Fibroblast of skin of right biceps (primary cell): ENCODE measurements at places on chromosomes 4 and X.

DNA sequence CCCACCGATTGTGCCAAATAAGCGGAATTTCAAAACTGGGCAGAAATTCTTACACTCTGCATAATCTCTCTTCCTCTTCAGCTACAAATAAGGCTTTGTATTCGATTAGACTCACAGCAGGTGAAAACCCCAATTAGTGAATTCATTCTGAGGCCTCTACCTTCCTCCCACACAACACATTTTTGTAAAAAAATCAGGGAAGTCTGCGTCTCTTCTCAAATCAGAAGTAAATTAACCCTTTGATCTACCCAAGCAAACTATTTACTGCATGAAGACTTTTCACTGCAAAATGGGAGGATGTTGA is 200.6 kb upstream of the FTHL17 start:
- no peak for DNase-seq

- no peak for DNase-seq
These were observed 144.3 kb upstream of the PAQR3 start for GRCh38 chr4:79083406-79084010.

- peak; percentile 46 for DNase-seq
These were observed 86.1 kb downstream of the CPE start for GRCh38 chr4:165464813-165465381.

DNA sequence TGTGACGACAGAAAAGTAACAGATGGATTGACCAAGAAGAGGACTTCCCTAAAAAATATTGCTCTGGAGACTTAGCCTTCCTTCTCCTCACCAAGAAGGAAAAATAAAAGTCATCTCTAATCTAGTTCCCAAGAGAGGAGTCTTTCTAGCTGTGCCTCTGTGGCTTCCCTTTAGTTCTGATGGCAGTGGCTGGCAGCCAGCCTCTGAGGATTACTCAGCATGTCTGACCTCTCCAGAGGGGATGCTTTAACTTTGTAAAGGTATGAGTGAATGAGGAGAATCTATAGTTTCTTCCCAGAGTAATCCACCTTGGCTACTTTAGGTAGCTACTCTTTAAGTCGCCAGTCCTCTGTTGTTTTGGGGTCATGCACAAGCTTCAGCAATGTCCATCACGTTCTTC is 163.9 kb upstream of the KIT start:
- DNase-seq = peak; percentile 41

- peak; percentile 71 for DNase-seq
These were observed 37.4 kb downstream of the MID1 start for GRCh38 chrX:10582945-10583344.

DNA sequence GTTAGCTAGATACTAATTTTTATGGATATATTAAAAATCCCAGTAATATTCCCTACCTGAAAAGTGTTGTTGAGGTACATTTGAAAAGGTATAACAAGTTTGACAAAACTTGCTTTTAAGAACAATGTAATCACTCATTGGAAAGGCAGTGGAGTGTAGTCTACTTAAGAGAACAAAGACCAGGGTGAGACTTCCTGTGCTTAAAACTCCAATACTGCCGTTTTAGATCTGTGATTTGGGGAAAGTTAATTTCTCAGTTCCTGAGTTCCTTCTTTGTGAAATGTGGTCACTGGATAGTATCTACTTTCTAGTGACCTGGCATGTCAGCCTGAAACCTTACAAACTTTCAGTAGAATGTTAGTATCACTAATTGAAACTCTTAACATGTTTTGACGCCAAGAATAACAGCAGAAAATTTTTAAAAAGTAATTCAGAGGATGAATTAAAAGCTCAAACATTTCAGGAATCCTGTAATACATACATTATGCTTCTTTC is 56.8 kb downstream of the PCDH7 start:
- no peak for DNase-seq

GRCh38 chr4:100302061-100303026 is 112.1 kb upstream of the DDIT4L start:
- DNase-seq = no peak

DNA sequence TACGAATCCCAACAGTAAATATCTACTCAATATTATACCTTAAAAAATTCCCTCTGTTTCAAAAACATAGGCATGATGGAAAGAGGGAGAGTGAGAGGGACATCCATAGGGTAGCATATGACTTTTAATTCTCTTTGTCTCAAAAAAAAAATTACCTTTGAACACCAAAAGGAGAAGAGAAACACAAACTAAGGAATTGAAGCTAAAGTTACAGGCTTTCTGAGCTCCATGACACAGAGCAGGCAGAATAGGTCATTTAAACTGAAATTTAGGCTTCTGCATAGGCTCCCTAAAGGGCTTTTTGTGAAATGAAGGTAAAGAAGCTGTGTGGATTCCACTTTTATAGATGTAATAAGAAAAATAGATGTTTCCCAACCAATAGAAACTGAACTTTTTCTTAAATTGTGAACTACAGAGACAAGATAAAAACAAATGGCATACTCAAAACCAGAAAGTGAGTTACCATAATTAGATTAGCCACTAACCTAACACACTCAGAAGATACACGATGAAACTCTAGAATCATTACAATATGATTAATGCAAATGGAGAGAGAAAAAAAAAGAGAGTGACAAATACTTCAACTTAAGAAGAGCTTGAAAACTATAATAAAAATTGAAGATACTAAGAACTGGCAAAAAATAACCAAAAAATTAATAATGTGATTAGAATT is 584.6 kb downstream of the GABRG1 start:
- no peak for DNase-seq
